ENCODE measurements at places on chromosomes 11 and 22.
A peak's percentile ranks its signal among the peaks of the same experiment; 100 is the strongest.

GRCh38 chr11:58893899-58894298 is 45.4 kb upstream of the GLYATL1 start:
- DNase-seq, result no peak

DNA sequence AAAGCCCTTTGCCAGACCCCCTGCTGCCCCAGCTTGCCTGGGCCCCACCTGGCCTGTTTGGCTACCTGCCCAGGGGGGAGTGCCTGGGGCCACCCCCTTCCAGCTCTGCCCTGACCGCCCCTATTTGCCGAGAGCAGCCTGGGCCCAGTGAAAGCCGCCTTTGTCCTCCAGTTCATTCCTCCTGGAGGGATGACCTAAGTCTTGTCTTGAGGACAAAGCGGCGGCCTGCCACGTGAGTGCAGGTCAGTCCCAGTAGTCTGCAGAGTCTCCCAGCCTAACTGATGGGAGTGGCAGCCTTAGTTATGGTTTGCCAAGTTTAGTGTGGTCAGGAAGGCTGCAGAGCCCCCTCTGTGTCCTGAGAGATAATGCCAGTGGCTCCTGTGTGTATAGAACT is 115.9 kb upstream of the CRYBB3 start:
- DNase-seq, result no peak

DNA sequence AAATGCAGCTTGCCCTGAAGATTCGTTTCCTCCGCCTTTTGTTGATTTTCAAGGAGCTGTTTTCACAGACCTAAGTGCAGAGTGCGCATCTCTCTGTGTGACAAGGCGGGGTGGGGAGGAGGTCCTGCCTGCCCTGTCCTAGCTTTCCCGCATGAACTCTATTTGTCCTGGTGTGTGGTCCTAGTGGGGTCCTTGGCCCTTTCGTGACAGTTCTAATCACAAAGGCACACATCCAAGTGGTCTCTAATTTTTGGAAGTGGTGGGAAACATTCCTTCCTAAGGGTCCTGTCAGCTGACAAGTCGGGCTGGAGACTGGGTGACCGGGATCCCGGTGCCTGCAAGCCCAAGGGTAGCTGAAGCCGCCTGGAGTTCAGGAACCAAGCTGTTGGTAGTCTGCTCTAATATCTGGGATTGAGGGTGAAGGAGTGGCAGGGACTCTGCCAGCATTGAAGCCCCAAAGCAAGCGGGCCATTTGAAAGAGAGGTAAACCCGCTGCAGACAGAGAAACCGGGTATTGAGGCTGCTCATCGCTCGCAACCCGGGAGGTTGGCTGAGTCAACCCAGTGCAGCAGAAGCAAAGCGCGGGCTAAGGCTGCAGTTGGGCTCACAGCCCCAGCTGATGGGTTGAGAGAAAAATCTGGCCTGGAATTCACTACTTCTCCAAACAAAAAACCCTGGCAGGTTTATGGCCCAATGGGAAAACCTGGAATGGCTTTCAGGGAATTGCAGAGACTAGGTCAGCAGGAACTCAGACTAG is 28.1 kb upstream of the FBXO3 start:
- DNase-seq, result peak; percentile 9

DNA sequence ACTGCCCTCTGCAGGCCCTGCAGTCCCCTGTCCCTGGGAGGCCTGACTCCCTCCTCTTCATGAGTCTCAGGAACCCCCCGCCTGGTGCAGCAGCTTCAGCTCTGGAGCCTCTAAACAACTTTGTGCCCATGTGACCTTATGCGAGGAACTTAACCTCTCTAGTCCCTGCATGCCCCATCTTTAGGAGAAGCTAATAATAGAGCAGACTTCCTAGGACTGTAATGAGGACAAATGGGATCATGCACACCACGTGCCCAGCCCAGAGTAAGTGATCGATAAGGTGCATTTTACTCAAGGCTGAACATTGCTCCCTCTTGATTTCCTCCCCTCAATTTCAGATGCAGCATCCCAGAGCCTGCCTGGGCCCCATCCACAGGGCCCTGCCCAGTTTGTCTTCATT is 19.0 kb downstream of the KCNJ4 start:
- DNase-seq, result no peak

- DNase-seq, result no peak
These were observed 442.9 kb downstream of the INSC start for GRCh38 chr11:15557457-15558230.

DNA sequence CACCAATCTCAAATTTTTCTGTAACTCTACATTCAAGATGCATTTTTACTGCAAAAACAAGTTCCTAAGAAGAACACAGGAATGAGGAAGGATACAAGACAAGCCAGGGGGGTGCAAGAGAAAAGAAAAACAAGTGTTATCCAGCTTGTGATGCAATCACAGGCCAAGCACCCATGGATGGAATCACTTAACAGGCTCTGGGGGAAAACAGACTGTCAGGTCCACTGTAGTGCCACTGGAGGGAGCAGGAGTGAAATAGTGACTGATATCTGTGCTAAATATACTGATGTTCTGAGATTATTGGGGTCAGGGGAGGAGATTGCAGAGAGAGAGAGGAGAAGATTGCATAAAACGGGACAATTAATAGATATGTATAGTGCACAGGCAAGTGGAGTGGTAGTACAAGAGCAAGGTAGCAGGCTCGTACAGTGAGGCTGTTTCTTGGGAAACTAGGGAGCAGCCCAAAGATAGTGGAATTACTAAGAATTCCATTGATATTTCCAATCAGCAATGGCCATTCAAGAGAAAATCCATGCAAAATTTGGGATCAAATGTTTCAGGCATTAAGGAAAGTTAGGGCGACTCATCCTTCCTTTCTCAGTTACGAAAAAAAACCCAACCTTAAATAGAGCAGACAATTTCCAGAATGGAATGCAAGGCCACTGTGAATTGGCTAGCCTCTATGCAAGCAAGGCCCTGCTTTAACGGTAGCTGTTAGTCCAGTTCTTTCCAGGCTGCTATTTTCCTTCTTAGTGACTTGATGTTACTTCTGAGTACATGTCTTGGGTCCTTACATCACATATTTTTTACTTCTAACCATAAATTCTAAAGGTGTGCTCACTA is 52.2 kb upstream of the CEP126 start:
- DNase-seq, result no peak
